ENCODE measurements at places on chromosomes 4 and X.

DNA sequence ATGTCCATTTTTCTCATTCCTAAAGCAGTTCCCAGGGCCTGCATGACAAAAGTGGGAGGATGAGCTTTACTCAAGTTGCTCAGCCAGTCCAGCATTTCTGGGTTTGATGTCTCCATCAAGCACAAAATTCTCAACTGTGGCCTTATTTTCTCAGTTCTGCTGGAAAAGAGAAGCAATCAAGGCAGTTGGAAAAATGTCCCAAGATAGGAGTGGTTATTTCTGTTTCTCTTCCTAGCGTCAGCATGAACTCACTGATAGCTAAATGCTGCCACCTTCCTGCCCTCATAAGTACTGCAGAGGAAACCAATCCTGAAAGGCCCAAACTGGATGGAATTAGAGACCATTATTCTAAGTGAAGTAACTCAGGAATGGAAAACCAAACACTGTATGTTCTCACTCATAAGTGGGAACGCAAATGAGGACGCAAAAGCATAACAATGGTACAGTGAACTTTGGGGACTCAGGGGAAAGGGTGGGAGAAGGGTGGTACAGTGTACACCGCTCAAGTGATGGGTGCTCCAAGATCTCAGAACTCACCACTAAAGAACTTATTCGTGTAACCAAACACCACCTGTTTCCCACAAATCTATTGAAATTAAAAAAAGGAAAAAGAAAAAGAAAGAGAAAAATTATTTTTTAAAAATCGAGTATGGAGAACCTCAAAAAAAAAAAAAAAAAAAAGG is 29.6 kb downstream of the ADH7 start:
- peak; percentile 36 for DNase-seq

DNA sequence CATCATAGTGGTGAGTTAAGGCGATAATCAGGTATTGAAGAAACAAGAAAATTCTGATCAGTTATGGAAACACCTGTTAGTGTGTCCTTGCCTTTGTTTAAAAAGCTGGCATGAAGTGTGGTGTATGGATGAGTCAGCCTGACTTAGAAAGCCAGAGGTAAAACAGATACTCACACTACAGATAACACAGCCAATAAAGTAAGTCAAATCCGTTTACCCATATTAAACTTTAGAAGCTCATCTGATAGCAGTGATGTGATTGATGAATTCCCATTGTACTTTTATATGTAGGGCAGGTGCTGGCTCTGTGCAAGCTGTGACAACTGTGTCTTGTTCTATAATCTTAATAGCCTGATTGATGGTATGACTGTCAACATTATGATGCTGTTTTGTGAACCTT is 1392.7 kb upstream of the IGFBP7 start:
- DNase-seq: no peak

GRCh38 chr4:188867796-188868195 is 728.6 kb downstream of the TRIML1 start:
- DNase-seq: no peak

- DNase-seq: no peak
These were observed 50.7 kb downstream of the SCD5 start for GRCh38 chr4:82747686-82748575.

- DNase-seq: no peak
These were observed 97.2 kb upstream of the CLNK start for GRCh38 chr4:10781805-10782204.

Measured in HS-27A (cell line).